GM12878 (cell line): ENCODE measurements at places on chromosomes 1 and 21. TPM values are rescaled to one million over a fixed set of nuclear protein-coding genes. Genes with fewer than 3 reads are reported as not detected.
A peak's percentile ranks its signal among the peaks of the same experiment; 100 is the strongest.

The TAS1R1 gene
- 0.11 TPM in 1 of 2 replicates, not detected in the other for total RNA-seq

GRCh38 chr1:61961009-61961408, 218.7 kb downstream of the PATJ start:
- H3K36me3 ChIP-seq = no peaks in the 10 kb centered on the region
- no peaks in the 10 kb centered on the region for H3K4me1 ChIP-seq
- no peaks in the 10 kb centered on the region for H3K27me3 ChIP-seq

DNA sequence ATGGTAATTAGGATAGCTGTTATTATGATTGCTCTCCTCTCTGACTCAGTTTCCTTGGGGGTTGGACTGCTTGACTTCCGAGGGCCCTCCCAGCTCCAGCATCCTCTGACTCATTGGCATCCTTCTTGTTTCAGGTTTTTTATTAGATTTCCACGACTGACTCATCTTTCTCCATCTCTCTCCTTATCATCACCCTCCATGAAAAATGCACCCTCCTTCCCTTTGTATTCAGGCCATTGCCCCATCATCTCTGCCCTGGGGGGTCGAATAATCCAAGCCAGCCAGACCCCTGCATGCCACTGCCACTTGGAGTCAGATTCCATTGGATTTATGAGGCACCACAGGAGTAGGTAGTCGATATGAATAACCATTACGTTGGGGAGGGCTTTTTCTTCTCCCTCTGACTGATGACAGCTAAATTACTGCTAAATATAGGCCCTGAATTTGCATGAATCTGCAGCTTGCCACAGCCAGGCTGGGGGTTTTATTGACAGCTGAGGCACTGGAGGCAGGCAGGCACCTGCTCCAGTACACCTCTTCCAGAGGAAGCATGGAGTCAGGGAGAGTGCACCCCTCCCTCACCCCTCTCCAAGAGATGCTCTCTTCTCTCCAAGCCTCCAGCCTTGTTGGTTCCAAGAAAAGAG, 91.7 kb downstream of the C1orf94 start:
- no peak overlapping the region for H3K27ac ChIP-seq
- no peak for DNase-seq
- H3K4me1 ChIP-seq = no peaks in the 10 kb centered on the region
- no peaks in the 10 kb centered on the region for H3K27me3 ChIP-seq

- H3K27me3 ChIP-seq = no peaks in the 10 kb centered on the region
- peaks cover 15% of the 10 kb centered on the region for H3K4me1 ChIP-seq
- H3K36me3 ChIP-seq = no peaks in the 10 kb centered on the region
- H3K4me3 ChIP-seq = no peak overlapping the region
- DNase-seq = peak; percentile 83
Observed at GRCh38 chr1:101198842-101199636, 37.8 kb upstream of the S1PR1 start.

DNA sequence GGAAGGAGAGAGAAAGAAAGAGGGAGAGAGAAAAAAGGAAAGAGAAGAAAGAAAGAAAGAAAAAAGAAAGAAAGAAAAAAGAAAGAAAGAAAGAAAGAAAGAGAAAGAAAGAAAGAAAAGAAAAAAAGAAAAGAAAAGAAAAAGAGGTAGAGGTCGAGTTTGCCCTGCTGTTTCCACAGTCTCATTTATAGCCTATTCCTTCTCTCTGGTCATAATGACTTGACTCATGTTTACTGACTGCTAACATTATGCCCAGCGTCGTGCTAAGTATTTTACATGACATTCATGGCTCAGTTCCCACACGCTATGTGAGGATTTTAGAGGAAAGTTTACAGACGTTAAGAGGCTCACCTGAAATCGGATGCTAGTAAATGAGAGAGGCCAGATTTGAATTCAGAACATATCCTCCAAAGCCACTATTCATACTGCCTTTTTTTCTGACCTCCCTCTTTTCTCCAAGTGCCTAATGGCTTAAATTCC, 263.0 kb downstream of the TNR start:
- H3K4me1 ChIP-seq = no peaks in the 10 kb centered on the region
- H3K36me3 ChIP-seq = no peaks in the 10 kb centered on the region
- no peaks in the 10 kb centered on the region; the same call in 1 of the 2 replicates for H3K27me3 ChIP-seq
- no peak overlapping the region for H3K4me3 ChIP-seq

- peaks cover 6% of the 10 kb centered on the region; the same call in 1 of the 2 replicates for H3K4me1 ChIP-seq
- 0 out of 2 replicates have a peak, but pooled peaks cover 3% of the 10 kb centered on the region for H3K27me3 ChIP-seq
- DNase-seq = no peak
- no peaks in the 10 kb centered on the region; the same call in 1 of the 2 replicates for H3K36me3 ChIP-seq
- no peak overlapping the region for H3K27ac ChIP-seq
- H3K4me3 ChIP-seq = no peak overlapping the region
Observed at GRCh38 chr1:157540160-157540748, 12.1 kb downstream of the FCRL5 start.

The CCDC24 gene
- 2.2 and 3.1 TPM in 2 replicates for total RNA-seq

GRCh38 chr1:167274061-167274460, 53.4 kb downstream of the POU2F1 start:
- no peak overlapping the region for H3K4me3 ChIP-seq
- DNase-seq = no peak
- H3K27ac ChIP-seq = no peak overlapping the region
- no peaks in the 10 kb centered on the region for H3K36me3 ChIP-seq
- H3K27me3 ChIP-seq = no peaks in the 10 kb centered on the region
- peaks cover 19% of the 10 kb centered on the region; the same call in 1 of the 2 replicates for H3K4me1 ChIP-seq

DNA sequence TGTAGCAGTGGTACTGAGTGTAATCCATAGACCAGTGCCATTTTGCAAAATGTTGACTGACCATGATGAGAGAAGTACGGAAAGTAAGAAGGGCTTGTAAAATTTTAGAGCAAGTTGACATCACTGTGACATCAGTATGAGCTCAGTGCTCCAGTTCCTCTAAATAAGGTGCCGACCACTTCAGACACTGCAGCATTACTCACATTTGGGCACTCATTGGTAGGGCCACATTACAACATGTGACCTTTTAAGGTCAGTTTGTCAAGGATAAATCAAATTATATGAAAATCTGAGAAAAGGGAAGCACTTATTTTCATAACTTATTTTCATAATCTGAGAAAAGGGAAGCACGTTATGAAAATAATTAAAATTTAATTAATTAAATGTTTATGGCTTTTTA, 128.0 kb upstream of the ERG start:
- no peaks in the 10 kb centered on the region for H3K36me3 ChIP-seq
- H3K4me1 ChIP-seq = no peaks in the 10 kb centered on the region
- no peak for DNase-seq

DNA sequence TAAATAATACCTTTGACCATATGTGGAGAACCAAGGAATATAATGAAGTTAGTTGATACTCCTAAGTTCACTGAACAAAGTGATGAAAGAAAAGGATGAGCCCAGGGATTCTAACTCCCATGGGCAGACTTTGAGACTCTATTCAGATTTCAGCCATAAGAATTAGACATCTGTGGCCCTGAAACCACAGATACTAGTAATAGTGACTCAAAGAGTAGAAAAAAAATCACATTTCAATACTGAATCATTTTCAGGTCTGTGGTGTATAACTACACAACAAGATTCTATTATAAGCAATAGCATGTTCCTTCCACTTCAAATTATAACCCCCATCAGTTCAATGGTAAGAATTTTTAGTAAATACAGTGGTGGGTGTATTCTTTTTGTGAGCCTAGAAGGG, 16.4 kb upstream of the F13B start:
- H3K4me3 ChIP-seq = no peak overlapping the region
- no peaks in the 10 kb centered on the region for H3K27me3 ChIP-seq
- no peak overlapping the region for H3K27ac ChIP-seq
